ENCODE measurements at places on chromosomes 1 and 21. TPM values are rescaled to one million over a fixed set of nuclear protein-coding genes. Genes with fewer than 3 reads are reported as not detected.

DNA sequence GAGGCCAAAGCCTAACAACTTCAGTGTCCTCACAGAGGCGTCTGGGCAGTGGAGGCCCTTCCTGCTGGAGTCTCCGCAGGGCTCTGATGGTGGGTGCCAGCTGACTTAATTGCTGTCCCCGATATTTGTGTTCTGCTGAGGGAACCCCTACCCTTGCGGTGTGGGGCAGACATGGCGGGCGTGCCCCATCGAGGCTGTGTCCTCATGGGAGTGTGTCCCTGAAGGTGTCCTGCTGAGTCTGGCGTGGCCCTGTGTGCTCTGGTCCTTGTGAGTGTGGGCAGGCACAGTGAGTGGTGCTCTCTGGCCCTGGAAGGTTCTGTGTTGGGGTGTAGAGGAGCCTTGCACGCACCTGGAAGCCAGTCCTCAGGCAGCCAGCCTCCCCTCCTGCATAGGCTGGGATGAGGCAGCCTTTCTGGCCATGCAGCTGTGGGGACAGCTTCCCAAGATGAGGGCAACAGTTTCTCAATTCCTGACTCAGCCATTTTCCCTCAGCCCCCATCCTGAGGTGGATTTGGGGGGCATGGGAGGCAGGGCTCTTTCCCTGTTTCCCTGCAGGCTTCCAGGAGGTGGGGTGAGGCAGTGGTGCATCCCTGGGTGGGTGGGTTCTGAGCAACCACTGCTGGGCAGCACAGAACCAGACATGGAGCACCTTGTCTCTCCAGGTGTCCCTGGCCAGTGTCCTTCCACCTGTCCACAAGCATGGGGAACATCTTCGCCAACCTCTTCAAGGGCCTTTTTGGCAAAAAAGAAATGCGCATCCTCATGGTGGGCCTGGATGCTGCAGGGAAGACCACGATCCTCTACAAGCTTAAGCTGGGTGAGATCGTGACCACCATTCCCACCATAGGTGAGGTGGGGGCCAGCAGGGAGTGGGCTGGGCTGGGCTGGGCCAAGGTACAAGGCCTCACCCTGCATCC lies 6.5 kb downstream of the C1orf35 start:
- no peak for DNase-seq
- H3K36me3 ChIP-seq, result peaks cover 92% of the 10 kb centered on the region
- H3K27ac ChIP-seq, result no peak overlapping the region
- no peak overlapping the region for H3K4me3 ChIP-seq
- no peaks in the 10 kb centered on the region for H3K27me3 ChIP-seq

DNAJC6 gene
- 3.0 TPM for total RNA-seq

- no peaks in the 10 kb centered on the region for H3K27me3 ChIP-seq
- H3K36me3 ChIP-seq, result no peaks in the 10 kb centered on the region
- DNase-seq, result peak; percentile 95
Observed at GRCh38 chr1:27568300-27569087, 35.5 kb downstream of the AHDC1 start.

DNA sequence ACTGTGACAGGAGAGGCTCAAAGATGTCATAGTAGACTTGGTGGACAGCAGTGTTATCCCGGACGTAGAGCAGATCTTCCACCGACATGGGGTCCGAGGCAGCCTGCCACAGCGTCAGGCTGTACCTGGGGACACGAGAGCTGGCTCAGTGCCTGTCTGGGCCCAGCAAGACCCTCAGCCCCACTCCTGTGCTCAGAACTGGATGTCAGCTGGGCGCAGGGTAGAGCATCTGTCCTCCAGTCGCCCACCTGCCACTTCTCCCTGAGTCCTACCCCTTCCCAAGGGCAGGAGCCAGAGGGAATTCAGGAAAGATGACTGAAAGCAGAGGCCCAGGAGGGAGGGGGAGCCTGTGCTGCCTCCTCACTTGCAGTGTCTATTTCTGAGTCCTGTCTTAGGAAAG lies 11.7 kb downstream of the FAM151A start:
- no peak overlapping the region for H3K4me3 ChIP-seq
- H3K27ac ChIP-seq, result no peak overlapping the region
- no peaks in the 10 kb centered on the region for H3K36me3 ChIP-seq

DNA sequence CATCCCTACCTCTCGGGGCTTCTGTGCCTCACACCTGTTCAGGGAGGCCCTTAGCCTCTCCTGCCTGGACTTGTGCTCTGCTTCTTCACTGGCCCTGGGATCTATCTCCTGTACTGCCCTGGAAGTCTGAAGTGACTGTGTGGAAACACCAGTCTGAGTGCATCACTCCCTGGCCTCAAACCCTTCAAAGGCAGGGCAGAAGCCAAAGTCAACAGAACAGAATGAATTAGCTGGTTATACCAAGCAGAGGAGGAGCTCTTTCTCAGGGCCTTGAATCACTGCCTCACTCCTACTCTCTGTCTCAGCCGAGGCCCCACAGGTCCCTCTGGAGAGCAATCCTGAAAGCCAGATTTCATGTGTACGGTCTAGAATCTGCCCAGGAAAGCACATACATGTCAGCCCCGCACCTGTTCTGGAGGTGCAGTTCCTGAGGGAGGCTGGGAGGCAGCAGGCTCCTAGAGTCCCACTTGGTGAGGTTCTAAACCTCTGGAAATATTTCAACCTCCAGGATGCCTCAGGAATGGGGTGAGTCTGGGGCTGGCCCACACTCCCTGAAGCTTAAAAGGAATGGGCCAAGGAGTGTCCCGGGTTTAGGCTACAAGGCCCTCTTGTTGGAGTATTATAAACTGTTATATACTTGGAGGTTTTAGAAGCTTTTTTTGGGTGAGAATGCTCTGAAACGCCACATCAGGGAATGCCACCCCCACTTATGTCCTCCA lies 98.3 kb downstream of the ABCA4 start:
- no peak overlapping the region for H3K4me3 ChIP-seq
- no peak overlapping the region for H3K27ac ChIP-seq
- no peak for DNase-seq
- H3K4me1 ChIP-seq, result peaks cover 12% of the 10 kb centered on the region

- no peaks in the 10 kb centered on the region for H3K27me3 ChIP-seq
- peak overlapping the region; percentile 28 for H3K27ac ChIP-seq
- H3K36me3 ChIP-seq, result peaks cover 83% of the 10 kb centered on the region
- DNase-seq, result no peak
- peaks cover 4% of the 10 kb centered on the region for H3K4me1 ChIP-seq
- no peak overlapping the region for H3K4me3 ChIP-seq
Observed at GRCh38 chr1:39317910-39318633, 113.6 kb downstream of the MACF1 start.

LYPLA2 gene
- 88.4 TPM for total RNA-seq

SLC9C2 gene
- total RNA-seq, result not detected

DNA sequence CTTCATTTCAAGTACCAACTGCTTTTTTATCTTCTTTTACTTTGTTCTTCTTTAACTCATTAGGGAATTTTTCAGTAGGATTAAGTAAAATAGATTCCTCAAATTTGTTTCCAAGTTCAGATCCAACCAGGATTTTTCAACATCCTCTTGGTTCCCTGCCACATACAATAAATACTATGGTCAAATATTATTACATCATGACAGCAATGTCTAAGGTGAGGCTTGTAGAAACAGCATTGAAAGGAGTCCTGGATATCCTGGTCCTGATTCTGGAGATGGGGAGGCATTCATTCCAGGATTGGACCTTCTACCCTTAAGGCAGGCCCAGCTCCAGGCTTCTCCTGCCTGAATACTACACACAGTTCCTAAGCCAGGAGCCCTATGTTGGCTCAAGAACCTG lies 80.2 kb upstream of the F3 start:
- H3K27me3 ChIP-seq, result no peaks in the 10 kb centered on the region
- no peak overlapping the region for H3K27ac ChIP-seq
- H3K36me3 ChIP-seq, result no peaks in the 10 kb centered on the region
- no peak for DNase-seq
- no peaks in the 10 kb centered on the region for H3K4me1 ChIP-seq

GRCh38 chr1:205662135-205662738 lies 18.1 kb downstream of the SLC45A3 start:
- H3K4me3 ChIP-seq, result no peak overlapping the region
- peaks cover 1% of the 10 kb centered on the region for H3K4me1 ChIP-seq
- no peak for DNase-seq
- no peaks in the 10 kb centered on the region for H3K36me3 ChIP-seq

GRCh38 chr1:234725177-234726132 lies 115.5 kb upstream of the IRF2BP2 start:
- H3K27ac ChIP-seq, result peak overlapping the region; percentile 99
- peak overlapping the region; percentile 72 for H3K4me3 ChIP-seq
- H3K36me3 ChIP-seq, result peaks cover 22% of the 10 kb centered on the region
- peaks cover 88% of the 10 kb centered on the region for H3K4me1 ChIP-seq
- no peaks in the 10 kb centered on the region for H3K27me3 ChIP-seq
- DNase-seq, result peak; percentile 47

ST6GALNAC5 gene
- total RNA-seq, result not detected

DIRAS3 gene
- 0.21 TPM for total RNA-seq

DNA sequence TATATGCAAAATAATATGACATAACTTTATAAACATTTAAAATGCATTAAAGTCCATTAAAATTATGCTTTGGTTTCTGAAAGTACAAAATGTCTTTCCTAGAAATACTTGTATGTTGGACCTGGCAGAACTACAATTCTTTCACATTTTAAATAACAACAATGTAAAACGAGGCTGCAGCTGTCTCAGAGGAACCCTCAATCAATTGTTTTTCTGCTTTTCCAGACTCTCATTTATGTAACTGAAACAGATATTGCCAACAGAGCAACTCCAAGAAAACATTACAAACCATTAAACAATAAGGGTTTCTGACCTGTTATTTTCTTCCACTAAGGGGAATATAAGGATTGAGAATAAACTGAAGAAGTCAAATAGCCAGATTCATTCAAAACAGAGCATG lies 1193.4 kb downstream of the NCAM2 start:
- no peak overlapping the region for H3K27ac ChIP-seq

- H3K36me3 ChIP-seq, result no peaks in the 10 kb centered on the region
- no peak overlapping the region for H3K27ac ChIP-seq
- H3K4me3 ChIP-seq, result no peak overlapping the region
- peaks cover 41% of the 10 kb centered on the region for H3K27me3 ChIP-seq
- peaks cover 5% of the 10 kb centered on the region for H3K4me1 ChIP-seq
- DNase-seq, result no peak
Observed at GRCh38 chr1:202199040-202199889, 5.7 kb downstream of the LGR6 start.

DNA sequence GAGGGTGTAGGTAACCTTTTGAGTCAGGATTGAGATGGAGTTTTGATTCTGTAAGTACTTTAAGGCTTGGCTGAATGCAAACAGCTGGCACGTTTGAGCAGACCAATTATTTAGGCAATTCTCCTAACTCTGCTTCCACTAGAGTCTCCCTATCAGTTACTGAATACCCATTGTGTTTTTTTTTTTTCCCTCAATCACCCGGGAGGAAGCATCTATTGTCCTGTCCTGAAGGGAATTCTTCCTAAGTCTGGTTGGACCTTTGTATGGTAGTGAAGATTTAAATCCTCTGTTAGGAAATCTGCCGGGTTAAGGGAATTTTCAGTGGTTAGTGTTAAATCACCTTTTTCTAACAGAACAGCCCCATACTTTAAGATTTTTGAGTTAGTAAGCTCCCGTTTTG lies 571.2 kb upstream of the USP24 start:
- H3K27me3 ChIP-seq, result no peaks in the 10 kb centered on the region
- H3K36me3 ChIP-seq, result no peaks in the 10 kb centered on the region
- H3K27ac ChIP-seq, result no peak overlapping the region
